ENCODE measurements at places on chromosomes 7 and 10. TPM values are rescaled to one million over a fixed set of nuclear protein-coding genes. Genes with fewer than 3 reads are reported as not detected.

DNA sequence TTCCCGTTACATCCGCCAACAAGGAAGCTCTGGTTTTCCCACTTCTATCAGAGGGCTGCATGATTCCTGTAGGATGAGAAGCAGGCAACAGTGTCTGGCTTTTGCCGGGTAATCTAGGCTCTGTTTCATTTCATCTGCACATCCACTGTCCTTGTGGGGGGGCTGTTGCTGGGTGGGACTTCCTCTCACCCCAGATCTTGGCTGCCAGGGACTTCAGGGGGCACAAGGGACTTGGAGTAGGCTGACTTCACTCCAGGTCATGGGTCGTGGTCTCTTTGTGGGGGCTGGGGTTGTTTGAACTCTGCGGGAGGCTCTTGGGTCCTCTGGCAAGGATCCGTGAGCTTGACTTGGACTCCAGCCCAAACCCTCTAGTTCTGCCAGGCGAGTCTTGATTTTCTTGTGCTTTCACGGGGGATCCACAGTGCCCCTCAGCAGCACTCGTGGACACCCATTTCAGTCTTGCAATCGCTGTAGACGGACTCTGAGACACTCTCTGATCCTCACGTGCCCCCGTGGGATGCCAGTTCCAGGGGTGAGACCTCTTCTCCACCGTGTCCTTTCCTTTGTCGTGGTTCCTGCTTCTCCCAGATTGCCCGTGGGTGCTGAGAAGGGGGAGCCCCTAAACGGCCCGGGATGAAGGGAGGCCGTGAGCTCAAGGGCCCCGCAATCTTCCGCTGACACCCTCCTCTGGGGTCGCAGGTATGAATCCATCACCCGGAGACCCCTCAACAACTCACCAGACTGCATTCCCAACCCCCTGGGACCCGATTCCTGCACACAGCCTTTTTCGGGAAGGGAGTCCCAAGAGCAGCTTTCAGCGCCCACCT is 21.4 kb upstream of the ZNF273 start:
- DNase-seq, result no peak

DNA sequence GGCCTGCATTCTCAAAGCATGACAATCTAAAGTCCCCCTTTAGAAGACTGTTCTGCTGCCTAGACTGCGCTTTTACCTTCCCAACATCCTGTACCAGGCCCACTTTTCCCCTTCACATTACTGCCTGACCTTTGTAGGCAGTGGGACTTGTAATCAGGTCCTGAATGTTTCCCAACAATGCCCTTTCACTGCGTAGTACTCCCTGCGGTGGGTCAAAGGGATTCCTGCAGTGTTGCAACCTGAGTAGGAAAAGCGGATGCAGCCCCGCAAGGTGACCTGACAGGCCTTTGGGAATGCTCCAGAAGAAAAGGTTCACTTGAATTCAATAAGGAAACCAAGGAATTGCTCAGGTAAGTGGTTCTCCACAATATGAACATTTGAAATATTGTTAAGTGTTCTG is 4.9 kb upstream of the TCAF1 start:
- DNase-seq, result no peak

Gene RNLS
- total RNA-seq, result not detected

DNA sequence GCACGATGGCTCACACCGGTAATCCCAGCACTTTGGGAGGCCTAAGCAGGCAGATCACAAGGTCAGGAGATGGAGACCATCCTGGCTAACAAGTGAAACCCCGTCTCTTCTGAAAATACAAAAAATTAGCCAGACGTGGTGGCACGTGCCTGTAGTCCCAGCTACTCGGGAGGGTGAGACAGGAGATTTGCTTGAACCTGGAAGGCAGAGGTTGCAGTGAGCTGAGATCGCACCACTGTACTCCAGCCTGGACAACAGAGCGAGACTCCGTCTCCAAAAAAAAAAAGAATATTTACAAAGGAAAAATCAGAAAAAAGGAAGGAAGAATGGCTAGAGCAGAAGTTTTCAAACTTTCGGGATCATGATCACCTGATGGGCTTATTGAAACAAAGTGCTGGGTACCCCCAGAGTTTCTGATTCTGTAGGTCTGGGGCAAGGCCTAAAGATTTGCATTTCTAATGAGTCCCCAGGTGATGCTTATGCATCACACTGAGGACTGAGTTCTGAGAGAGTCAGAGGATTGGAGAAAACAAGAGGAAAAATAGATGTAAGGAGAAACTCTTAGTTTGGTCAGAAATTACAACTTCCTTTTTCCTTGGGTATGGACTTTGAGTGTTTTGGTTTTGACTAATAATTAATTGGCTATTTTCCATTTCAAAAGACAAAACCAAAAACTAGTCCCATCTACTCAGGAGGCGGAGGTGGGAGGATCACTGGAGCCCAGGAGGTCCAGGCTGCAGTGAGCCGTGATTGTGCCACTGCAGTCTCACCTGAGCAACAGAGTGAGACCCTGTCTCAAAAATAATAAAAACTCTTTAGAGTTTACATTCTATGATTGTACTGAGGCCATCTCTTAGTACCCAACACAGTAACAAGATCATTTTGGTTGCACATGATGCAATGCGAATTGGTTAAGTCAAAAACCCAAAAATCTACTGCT is 14.4 kb downstream of the MARCHF5 start:
- no peak for DNase-seq

Gene CHST15
- 40.2 TPM for total RNA-seq

- DNase-seq, result peak; percentile 76
These were observed 1.3 kb upstream of the ARID5B start for GRCh38 chr10:61899997-61900828.

Gene ELN
- 3.3 TPM for total RNA-seq

Gene CPA1
- total RNA-seq, result 0.23 TPM

Gene TTYH3
- total RNA-seq, result 31.8 TPM

Gene TMEM176A
- total RNA-seq, result not detected

Gene LARP4B
- total RNA-seq, result 32.6 TPM

DNA sequence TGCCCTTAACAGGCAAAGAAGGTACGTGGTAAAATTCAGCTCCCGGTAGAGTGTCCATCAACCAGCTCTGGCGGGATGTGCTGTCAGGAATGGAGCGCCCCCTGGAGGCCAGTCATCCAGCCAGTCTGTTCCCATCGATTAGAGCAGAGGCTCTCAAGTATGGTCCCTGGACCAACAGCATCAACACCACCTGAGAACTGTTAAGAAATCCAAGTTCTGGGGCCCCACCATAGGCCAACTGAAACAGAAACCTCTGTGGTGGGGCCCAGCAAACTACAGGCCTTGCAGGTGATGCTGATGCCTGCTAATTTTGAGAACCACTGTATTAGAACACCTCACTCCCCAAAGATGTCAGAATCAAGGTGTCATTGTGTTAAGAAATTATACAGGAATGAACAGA is 109.2 kb downstream of the DPY19L1 start:
- peak; percentile 48 for DNase-seq

- DNase-seq, result no peak
These were observed 171.7 kb upstream of the PFKP start for GRCh38 chr10:2895594-2896196.

Gene ADARB2
- total RNA-seq, result 0.11 TPM

Gene TBC1D12
- total RNA-seq, result 18.0 TPM

- DNase-seq, result no peak
These were observed 9.5 kb downstream of the STK32C start for GRCh38 chr10:132298038-132298881.

- DNase-seq, result no peak
These were observed 90.1 kb downstream of the SNX10 start for GRCh38 chr7:26381476-26382353.

DNA sequence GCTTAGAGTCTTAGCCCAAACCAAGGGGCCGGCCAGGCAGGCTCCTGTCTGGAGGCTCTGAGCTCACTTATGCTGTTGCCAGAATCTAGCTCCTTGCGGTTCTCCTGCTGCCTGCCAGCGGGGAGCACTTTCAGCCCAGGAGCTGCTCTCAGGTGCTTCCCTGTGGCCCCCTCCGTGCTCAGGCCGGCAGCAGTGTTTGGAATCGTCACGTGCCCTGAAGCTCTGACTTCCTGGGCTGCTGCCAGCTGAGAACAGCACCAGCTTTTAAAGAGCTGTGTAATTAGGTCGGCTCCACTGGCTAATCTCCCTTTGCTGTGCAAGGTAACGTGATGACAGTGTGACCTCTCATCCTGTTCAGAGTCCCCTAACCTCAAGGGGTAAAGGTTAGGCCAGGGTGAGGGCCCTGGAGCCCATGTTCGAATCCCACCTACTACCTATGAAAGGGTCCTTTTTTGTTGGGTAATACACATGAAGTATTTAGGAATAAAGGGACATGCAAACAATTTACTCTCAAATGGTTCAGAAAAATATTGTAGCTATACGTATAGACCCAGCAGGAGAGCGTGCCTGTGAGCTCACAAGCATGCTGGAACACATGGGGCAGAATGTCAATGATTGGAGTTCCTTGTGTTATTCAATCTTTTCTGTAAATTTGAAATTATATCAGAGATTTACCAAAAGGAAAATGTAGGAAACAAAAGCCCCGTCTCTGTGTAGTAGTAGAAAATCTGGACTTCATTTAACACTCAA is 16.6 kb downstream of the ZNF862 start:
- peak; percentile 23 for DNase-seq

Gene NEUROD6
- not detected for total RNA-seq

Gene FRMD4A
- total RNA-seq, result 34.8 TPM

DNA sequence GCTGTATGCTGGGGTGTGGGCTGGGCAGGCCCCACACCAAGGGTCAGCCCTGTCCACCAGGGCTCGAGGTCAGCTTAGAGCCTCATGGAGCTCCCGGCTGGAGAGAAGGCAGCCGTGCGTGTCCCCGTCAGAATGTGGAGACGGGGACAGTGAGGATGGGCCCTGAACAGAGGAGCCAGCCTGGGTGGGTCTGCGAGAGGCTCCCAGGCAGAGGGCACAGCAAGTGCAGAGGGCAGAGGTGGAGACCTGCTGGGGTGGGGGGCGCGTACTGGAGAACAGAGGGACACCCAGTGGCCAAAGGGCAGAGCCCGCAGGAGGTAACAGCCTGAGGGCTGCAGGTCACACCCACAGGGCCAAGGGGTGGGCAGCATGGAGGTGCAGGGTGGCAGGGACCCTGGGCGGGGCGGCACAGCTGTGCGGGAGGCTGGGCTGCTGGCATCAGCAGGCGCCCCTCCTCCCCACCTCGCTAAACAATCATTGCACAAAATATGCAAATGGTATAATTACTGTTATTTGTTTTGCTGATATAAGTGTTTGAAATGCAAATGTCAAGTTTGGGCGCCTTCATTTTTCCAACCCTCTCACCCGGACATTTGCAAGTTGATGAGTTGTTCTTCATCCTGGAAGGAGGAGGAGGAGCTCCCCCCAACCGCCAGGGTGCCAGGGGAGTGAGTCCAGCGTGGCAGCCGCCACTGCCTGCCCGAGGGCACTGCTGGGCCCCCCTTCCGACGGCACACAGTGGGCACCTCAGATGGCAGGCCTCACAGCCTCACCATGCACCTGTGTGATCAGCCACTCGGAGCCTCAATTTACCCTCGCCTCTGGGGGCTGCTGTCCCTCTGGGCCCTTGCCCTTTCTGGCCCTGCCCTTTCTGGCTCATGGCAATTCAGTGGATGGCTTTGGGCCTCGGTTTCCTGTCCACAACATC is 35.0 kb downstream of the ELFN1 start:
- DNase-seq, result no peak

Gene CHAT
- not detected for total RNA-seq

DNA sequence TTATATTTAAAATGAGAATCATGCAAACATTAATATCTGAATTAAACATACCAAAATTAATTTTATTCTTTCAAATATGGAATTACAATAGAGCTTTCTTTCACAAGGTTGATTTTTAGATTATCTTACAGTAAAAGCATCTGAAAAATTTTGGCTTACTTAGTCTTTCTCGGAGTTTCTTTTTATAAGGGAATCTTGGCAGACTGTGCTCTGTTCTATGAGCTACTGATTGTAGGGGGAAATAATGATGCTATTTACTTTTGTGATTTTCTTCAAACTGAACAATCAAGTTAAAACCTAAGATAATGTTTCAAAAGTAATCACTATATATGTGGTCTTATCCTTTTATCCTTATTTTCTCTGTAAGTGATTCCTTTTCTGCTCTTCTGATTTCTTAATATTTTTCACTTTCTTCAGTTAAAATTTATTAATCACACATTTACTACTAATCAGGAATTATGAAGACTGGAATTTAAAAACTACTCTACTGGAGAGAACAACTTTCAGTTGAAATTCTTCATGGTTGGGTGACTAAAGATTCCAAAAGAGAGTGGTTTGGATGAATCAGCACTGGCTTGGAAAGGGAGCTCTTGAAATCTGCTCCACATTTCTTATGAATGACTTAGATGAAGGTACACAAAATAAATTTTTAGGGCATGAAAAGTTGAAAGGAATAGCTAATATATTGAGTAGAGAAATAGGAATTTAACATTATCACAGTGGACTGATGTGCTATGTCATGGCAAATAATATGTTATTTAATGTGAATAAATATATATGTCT is 103.9 kb downstream of the PPP1R9A start:
- peak; percentile 86 for DNase-seq

DNA sequence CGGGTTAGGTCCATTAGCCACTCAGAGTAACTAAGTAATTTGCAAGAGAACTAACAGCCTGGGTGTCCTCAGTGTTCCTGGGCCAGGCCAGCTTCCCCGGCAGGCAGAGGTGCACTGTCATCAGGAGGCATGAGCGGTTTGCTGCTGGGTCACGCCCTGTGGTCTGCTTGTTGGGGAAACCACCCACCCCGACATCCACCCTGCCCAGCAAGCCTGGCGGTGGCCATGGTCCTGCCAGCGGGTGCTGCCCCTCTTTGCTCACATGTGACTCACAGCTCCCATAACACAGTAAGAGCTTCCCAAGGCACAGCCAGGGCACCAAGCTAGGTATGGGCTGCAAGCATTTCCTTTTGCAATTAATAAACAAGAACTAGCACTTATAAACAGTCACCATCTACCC is 75.9 kb downstream of the RGS10 start:
- no peak for DNase-seq

DNA sequence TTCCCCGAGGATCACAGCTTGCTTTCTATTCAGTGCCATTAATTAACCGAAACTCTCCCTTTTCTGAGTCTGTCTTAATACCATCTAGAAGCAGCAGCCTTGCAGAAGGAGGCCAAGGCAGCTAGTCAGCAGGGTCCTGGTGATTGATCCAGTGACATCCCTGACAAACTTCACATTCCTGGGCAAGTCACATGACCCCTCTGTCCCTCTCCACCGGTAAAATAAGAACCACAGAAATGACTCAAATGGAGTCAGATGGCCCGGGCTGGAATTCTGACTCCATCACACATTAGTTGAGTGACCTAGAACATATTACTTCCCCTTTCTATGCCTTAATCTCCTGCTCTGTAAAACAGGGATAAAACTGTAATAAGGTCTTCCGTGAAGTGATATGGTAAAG is 17.2 kb upstream of the ACSL5 start:
- DNase-seq, result no peak

Gene PROSER2
- 6.9 TPM for total RNA-seq

DNA sequence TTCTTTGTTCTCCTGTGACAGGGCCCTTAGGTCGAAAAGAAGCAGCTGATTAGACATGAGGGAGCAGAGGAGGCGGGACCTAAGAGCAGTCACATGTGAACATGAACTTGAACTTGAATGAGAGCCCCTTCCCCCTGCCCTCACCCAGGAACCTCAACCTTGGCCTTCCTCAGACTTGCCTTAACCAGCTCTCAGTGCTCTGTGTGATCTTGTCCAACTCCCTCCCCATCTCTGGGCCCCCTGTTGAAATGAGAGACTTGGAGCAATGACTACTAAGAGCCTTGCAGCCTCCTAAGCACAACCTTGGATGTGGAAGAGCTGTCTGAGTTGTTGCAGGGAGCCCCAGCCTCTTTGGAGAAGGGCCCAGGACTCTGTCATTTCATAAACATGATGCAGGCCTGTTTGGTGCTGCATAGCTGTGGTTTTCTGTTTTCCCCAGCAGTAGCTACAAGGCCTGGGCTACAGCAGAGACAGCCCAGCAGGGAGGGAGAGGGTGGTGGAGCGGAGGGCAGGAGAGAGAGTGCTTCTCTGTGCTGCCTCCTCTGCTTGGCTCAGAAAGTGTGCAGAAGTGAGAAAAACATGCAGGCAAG is 123.9 kb upstream of the ZMIZ1 start:
- DNase-seq, result peak; percentile 89
